H1 (cell line): ENCODE measurements at places on chromosomes 16 and 17.

- no peak for DNase-seq
Measured at GRCh38 chr17:8869114-8869815, 1.8 kb upstream of the PIK3R6 start.

GRCh38 chr17:30413109-30413508 is 34.4 kb downstream of the CPD start:
- no peak for DNase-seq

GRCh38 chr17:37429453-37429852 is 22.8 kb downstream of the TADA2A start:
- no peak for DNase-seq

DNA sequence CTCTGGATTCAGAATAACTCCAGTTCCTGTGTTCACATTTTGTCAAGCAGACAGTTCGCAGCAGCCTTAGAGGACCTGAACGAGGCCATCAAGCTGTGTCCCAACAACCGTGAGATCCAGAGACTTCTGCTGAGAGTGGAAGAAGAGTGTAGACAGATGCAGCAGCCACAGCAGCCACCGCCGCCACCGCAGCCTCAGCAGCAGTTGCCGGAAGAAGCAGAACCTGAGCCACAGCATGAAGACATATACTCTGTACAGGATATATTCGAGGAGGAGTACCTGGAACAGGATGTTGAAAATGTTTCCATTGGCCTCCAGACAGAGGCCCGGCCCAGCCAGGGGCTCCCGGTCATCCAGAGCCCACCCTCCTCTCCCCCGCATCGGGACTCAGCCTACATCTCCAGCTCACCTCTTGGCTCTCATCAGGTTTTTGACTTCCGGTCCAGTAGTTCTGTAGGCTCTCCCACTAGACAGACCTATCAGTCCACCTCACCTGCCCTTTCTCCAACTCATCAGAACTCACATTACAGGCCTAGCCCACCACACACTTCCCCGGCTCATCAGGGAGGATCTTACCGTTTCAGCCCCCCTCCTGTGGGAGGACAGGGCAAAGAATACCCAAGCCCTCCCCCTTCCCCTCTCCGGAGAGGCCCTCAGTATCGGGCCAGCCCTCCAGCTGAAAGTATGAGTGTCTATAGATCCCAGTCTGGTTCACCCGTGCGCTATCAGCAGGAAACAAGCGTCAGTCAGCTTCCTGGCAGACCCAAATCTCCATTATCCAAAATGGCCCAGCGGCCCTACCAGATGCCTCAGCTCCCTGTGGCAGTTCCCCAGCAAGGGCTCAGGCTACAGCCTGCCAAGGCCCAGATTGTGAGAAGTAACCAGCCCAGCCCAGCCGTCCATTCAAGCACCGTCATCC is 25.9 kb downstream of the CYB561 start:
- no peak for DNase-seq

DNA sequence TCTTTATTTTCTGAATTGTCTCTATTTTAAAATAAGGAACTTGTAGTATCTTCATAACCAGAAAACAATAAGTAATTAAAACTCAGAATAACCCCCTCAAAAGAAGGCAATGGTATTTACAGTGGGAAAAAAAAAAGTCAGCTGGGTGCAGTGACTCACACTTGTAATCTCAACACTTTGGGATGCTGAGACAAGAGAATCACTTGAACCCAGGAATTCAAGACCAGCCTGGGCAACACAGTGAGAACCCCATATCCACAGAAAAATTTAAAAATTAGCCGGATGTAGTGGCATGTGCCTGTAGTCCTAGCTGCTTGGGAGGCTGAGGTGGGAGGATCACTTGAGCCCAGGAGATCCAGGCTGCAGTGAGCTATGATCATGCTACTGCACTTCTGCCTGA is 33.5 kb downstream of the ADAM11 start:
- no peak for DNase-seq
